Umbilical cord (tissue), 2 donors: ENCODE measurements at places on chromosomes 4 and X.
A peak's percentile ranks its signal among the peaks of the same experiment; 100 is the strongest.

- DNase-seq = no peak
These were observed 29.6 kb downstream of the TRIML1 start for GRCh38 chr4:188168726-188169373.

GRCh38 chrX:1784773-1785172 is 169.9 kb downstream of the ASMT start:
- no peak for DNase-seq

DNA sequence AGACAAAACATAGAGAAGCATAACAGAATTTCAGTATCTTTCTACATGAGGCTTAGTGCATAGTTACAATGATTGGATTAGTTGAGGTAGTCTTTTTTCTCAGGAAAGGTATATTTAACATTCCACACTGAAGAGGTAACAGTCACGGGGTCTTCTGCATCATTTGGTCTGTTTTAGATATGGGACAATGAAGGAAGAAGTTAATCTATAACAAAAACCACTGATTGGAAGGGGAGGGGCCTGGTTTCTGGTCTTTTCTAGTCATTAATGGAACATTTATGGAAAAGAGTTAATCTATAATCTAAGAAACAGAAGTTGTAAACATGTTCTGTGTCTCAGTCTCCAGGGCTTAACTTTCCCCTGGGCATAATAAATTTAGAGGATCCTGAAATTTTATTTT is 37.3 kb upstream of the HPSE start:
- no peak for DNase-seq

DNA sequence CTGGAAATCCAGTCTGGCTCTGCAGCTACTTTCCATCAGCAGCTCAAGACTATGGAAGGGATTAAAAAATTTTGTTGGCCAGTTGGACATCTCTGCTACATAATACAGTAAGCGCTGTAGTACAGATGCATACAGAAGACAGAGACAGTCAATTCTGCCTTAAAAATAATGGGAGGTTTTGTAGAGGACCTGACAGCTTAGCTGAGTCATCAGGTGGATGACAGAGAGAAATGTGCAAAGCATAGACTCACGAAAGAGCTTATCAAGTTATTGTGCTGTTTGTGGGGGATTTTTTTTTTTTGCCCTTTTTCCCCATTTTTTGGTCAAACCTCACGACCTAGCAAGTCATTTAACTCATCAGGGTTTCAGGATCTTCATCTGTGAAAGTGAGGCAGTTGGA is 149.0 kb upstream of the SCML1 start:
- no peak for DNase-seq

DNA sequence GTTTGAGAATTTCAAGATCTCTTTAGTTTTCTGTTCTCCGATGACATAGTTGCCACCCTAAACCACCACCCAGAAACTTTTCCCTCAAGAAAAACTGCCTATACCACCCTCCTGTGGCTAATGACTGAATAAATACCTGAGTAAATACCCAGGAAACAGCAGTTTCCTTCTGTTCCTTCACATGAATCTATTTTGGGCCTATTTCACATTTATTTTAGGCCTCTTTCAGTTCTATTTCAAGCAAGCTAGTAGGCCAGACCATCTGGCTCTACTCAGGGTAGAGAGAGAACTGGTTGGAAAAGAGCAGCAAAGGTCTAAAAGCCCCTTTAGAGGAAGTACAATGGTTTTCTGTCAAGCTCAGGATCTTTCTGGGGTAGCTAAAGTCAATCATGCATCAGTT is 23.4 kb downstream of the ARHGEF9 start:
- DNase-seq = no peak

DNA sequence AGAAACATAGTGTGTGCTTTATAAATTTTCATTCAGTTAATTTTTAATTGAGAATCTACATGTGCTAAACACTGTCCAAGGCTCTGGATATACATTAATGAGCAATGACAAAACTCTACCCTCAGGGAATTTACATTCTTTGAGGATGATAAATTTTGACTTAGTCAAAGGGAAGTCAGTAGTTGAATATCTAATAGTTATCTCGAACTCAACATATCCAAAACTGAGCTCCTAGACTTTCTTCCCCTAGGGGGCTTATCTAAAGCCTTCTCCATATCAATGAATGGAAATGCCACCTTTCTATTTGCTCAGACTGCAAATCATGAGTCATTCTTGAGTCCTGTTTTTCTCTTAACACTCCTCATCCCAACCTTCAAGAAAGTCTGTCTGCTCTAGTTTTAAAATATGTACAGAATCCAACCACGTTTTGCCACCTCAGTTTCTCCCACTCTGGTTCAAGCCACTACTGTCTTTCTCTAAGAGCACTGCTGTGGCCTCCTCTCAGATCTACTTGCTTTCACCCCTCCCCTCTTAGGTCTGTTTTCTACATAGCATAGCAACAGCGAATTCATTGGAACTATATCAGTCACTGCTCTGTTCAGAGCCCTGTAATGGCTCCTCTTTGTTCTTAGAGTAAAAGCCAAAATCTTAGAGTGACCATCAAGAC is 9.5 kb downstream of the PARM1 start:
- DNase-seq = no peak

- DNase-seq = no peak
These were observed 1.5 kb downstream of the SNCA start for GRCh38 chr4:89835413-89835812.

DNA sequence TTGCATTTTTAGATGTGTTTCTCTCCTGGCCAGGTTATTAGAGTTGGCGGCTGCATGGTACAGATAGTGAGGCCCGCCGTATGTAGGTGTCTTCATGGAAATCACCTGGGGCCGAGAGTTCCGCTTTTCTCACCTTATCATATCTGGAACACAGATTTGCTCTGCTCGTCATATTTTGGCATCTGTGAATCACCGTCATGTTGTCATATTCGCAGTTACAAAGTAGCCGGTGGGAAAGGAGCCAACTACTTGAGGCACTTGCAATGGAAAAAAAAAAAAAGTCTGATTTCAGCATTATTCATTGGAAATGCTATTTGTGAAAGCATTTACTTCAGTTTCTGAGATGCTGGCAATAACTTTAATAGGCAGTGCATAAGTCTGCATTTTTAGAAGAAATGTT is 1715.2 kb upstream of the TENM3 start:
- DNase-seq = no peak

GRCh38 chr4:60655356-60655755 is 544.8 kb upstream of the ADGRL3 start:
- no peak for DNase-seq

DNA sequence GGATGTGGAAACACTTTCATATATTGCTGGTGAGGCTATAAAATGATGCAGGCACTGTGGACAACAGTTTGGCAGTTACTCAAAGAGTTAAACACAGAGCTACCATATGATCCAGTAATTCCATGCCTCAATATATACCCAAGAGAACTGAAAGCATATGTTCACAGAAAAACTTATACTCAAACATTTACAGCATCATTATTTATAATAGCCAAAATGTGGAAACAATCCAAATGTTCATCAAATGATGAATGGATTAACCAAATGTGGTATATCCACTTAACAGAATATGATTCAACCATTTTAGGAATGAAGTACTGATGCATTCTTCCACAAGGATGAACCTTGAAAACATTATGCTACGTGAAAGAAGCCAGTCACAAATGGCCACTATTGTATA is 603.8 kb downstream of the IQCM start:
- no peak for DNase-seq

DNA sequence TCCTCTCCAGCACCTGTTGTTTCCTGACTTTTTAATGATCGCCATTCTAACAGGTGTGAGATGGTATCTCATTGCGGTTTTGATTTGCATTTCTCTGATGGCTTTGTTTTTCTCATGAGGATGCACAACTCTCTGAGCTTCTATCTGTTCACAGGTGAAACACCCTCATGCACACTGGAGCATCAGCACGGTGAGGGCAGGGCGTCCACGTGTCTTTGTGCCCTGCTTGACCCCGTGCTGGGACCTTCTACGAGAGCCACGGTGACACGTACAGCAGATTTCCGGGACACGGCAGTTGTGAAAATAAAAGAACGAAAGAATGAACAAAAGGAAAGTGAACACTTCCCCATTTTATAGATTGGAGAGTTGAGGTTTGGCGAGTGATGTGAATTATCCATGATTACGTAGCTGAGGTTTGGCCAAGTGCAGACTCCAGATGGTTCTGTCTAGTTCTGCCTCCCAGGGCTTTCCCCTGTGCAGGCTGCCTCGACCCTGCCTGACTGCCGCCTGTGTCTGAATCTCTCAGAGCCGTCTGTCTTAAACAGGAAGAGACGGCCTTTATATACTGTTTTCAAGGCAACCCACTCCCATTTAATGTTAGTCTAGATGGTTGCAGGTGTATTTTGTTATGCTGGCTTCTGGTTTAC is 67.8 kb upstream of the SORBS2 start:
- DNase-seq = no peak

DNA sequence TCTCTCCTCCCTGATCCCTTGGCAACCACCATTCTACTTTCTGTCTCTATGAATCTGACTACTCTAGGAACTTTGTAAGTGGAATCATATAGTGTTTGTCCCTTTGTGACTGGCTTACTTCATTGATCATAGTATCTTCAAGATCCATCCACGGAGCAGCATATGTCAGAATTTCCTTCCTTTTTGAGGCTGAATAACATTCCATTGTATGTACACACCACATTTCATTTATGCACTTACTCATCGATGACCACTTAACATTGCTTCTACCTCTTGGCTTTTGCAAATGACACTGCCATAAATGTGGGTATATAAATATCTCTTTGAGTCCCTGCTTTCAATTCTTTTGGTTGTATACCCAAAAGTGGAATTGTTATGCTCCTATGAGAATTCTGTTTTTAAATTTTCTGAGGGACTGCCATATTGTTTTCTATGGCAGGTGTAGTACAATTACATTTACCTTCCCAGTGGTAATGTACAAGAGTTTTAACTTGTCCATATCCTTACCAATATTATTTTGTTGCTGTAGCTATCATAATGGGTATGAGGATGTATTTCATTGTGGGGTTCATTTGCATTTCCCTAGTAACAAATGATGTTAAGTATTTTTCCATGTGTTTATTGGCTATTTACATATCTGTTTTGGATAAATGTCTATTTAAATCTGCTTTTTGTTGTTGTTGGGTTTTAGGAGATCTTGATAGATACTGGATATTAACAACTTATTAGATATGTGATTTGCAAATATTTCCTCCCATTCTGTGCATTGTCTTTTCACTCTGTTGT is 466.1 kb downstream of the C4orf33 start:
- no peak for DNase-seq

DNA sequence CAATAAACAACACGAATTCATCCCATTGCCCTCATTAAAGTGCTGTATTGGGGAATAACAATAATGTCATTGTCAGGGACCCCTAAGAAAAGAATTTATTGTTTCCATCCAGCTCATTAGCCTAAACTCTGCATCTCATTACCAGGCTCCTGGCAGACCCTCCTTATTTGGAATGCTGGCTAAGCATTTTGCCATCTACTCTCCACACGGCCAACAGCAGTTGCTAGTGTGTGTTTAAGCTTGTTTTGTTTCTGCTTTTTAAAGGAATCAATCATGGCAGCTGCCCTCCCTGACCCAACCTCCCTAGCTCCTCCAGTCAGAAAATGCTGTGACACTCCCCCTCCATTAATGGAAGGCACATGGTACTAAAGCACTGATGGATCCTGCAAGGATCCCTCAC is 43.5 kb downstream of the GATB start:
- DNase-seq = no peak

- DNase-seq = no peak
These were observed 205.1 kb upstream of the UGT8 start for GRCh38 chr4:114393295-114394038.

- peak; percentile 71 for DNase-seq
These were observed 150.6 kb downstream of the ADAMTS3 start for GRCh38 chr4:72418458-72418857.

DNA sequence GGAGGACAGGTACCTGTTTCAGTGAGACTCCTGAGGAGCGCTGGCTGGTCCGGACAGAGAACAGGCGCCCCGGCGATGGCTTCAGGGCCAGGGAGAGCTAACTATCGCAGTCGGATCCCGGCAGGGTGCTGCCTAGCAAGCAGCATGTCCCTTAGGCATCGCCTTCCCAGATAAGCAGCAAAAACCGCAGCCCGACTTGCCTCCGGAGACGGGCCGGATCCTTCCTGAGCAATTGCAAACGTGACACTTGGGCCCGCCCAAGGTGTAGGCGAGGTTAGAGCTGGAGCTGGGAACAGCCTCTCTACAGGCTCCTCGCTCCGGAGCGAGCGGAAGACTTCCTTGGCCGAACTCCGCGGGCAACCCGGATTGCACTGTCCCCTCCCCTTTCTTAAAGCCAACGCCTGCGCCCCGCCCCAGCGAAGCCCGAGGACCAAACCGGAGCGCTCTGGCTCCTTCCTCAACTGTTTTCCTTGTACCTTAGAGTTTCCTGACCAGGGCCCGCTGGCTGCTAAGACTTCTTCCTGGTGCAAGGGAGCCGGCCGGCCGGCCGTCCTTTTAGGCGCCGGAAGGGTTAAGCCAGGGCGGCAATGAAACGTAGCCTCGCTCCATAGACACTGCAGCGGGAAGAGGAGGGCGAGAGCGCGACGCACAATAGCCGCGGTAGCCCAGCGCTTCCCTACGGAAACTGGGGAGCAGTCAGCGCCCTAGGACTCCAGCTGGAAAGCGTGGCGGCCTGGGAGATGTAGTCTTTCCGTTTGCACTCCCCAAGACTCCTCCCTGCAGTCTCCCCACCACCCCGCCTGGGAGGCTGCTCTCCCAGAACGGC is at the start of gene OPHN1:
Gene OPHN1 (minus strand): TSS at position 341 of the 826 bp plus-strand sequence. CDS start 475 bp downstream, outside the sequence.
- DNase-seq = peak; percentile 82

DNA sequence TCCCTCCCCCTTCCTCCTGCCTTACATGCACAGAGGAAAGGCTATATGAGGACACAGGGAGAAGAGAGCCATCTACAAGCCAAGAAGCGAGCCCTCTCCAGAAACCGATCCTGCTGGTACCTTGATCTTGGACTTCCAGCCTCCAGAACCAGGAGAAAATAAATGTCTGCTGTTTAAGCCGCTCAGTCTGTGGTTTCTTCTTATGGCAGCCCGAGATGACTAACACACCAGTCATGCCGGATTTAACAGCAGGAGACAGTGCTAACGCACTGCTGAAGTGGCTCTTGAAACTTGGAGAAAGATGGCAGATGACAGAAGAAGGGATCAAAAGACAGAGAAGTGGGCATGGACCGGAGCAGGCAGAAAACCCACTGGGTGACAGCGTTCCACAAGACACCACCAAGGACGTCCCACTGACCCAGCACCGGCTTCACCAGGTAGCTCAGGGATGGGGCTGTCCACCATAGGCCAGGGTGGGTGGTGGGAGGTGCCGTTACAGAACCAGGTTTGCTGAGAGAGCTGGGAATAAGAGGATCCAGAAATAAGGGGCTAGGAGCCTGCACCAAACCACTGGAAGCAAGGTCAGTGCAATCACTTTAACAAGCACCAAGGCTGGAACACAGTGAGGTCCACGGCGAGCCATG is 6.2 kb upstream of the MAN2B2 start:
- DNase-seq = no peak

GRCh38 chrX:103783971-103784370 is 7.3 kb downstream of the PLP1 start:
- DNase-seq = peak; percentile 15

GRCh38 chr4:153181293-153181692 is 22.9 kb upstream of the TRIM2 start:
- no peak for DNase-seq
